ENCODE measurements at places on chromosomes 2 and 18.

GRCh38 chr18:69956057-69956456 lies 8.4 kb upstream of the CD226 start:
- DNase-seq = no peak

DNA sequence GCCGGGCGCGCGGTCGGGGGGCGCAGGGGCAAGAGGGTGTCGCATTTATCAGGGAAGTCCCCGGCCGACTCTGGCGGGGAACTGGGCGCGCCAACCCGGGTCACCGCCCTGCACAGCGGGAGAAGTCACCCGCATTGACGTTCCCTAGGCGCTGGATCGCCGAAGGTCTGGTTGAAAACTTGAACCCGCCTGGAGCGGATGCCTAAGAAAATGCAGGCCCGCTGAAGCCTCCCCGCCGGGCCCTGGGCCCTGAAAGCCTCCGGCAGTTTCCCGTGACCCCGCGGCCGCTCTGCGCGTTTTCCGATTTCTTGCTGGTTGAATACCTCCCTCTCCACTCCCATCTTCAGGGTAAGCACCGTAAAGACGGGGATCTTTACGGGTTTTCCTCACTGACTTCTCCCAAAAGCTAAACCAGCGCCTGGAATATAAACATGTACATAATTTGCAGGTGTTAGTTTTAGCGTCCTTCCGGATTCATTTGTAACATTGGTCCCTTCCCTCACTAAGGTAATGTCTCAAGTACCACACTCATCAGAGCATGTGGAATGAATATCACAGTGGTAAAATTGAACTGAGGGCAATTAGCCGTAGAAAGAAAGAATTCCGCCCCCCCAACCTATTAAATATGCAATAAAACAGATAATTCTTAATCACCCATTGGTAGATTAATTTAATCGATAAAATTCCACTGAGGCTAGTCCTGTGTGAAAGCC lies 675 bp upstream of the SPIRE1 start:
- peak; percentile 55 for DNase-seq

- peak; percentile 9 for DNase-seq
These were observed 31.8 kb downstream of the C1D start for GRCh38 chr2:68031043-68031442.

DNA sequence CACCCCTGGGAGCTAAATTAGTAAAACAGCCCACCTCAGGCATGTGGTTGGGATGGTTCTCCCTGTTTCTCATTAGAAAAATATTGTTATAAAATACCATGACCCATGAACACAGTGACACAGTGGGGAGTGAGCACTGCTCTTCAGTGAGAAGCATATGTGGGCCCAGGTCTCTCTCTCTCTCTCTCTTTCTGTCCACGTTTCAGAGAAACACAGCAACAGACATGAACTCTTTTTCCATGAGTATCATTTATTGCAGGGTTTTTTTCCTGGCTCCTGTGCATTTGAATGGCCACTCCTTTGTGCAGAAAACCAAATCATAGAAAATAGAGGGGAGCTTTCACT lies 41.2 kb downstream of the CYRIA start:
- DNase-seq = peak; percentile 56

GRCh38 chr18:31410716-31411483 lies 34.3 kb downstream of the DSG4 start:
- no peak for DNase-seq

- peak; percentile 65 for DNase-seq
These were observed 55.8 kb downstream of the TSN start for GRCh38 chr2:121810959-121811853.

DNA sequence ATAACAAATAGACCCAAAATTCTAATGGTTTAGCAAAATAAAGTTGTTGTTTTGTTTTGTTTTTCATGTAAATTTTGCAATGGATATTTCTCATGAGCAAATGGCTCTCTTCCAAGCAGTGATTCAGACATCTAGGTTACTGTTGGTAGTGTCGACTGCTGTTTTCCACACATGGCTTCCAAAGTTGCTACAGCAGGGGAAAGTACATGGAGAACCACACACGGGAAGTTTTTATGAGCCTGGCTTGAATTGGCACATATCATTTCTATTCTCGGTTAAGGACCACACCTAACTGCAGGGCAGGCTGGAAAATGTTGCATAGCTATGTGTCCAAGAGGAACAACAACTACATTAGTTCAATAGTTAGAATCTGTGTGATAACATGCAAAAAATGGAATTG lies 262.1 kb downstream of the GALNT13 start:
- DNase-seq = no peak

DNA sequence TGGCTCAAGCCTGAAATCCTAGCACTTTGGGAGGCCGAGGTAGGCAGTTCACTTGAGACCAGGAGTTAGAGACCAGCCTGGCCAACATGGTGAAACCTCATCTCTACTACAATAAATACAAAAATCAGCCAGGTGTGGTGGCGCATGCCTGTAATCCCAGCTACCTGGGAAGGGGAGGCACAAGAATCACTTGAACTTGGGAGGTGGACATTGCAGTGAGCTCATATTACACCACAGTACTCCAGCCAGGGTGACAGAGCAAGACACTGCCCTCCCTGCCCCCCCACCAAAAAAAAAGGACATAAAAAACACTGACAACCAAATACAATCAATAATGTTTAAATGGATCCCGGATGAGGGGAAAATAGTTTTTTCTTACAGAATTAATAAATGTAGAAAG lies 7.8 kb downstream of the TIA1 start:
- DNase-seq = no peak

DNA sequence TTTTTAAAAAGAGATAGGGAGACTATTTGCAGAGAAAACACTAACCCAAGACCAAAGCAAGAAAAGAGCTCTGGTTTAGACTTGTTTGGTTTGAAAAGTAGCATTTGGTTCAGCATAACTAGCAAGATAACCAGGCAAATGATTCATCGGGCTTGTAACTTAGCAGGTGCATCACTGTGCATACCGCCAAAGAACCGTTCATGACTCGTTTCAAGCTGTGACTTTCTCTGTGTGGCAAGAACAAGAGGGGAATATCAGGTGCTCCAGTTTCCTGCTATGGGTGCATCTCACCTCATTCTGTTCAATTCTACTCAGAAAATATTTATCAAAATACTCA lies 244.9 kb downstream of the ETAA1 start:
- DNase-seq = no peak

GRCh38 chr18:27865431-27865830 lies 311.5 kb downstream of the CDH2 start:
- no peak for DNase-seq

DNA sequence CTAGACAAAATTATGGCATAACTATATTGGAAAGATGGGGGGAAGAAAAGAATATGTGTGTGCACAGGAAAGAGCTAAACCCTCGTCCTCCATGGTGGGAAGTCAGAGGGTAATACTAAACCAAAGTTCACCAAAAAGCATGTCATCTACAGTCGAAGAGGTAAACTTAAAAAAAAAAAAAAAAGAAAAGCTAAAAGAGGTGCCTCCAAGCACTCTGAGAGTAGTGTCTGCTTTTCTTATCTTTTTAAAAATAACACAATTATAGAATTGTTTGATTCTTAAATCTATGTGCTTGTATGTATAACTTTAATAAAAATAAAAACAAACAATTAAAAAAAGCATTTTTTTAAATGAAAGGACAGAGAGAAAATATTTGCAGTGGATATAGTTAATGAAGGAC lies 77.3 kb upstream of the MYCN start:
- DNase-seq = no peak

DNA sequence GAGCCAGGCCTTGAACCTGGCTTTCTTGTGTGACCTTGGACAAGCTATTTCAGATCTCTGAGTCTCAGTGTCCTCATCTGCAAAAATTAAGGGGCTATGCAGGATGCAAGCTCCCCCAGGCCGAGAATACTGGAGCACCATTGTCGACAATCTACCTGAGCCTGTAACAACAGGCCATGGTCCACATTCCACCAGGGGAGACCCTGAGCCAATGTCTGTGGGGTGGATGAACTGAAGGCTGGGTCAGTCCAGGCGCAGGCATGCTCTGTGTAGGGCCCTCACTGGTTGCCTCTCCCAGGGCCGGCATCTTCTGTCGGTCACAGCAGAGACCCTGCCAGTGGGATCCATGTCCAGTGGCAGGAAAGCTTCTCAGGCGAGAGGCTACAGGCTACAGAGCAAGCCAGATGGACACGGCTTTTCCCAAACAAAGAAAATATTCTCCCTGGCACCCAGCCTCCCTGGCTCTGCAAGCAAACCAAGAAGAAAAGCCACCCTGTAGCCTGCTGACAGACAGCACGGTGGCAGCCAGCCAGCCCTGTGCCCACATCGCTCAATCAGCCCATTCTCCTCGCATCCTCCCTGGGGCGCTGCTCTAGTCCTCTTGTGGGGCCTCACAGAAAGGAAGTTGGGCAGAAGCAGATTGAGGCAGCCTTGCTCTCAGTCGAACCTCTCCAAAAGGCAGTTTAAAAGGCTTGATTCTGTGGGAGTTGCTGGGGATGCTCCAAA lies 48.7 kb upstream of the FZD7 start:
- no peak for DNase-seq

DNA sequence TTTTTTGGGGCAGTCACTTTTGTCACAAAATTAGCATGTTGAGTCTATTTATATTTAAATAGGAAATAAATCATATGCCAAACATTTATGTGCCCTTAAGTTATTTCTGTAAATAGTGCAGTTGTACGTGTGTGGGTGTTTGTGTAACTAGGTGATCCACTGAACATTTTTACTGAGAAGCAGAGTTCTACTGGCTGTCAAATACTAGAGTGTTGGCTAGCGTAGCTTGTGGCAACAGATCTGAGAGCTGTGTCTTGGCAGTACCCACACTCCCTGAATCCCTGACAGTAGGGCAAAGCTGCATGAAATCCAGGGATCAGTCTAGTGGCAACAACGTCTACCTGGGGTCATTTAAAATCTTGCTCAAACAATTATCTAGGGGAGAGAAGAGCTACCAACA lies 273.1 kb upstream of the SLC8A1 start:
- no peak for DNase-seq

DNA sequence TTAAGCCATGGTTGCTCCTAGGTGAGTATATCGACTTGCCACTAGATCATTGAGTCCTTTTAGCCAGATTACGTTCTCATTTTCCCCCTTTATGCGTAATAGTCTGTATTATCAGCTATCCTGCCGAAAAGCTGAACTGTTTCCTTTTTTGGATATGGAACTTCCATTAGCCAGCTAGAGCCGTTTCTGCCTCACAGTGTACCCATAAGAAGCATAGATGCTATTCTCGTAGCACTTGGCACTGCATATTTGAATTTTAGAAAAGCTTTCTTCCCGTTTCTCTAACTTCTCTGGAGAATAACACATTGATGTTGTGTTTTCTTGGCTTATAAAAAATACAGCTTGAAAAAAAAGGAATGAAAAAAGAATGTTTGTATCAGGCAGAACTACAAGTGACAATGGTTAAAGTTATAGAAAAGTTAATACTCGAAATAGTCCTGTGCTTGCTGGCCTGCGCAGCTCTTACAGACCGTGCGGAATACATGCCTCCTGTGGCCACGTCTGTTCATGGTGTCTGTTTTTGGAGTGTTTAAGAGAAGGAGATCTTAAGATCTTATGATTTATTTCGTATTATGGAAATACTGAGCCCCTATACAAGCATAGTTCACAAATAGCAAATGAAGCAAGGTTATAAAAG lies 710 bp downstream of the DUSP19 start:
- no peak for DNase-seq

DNA sequence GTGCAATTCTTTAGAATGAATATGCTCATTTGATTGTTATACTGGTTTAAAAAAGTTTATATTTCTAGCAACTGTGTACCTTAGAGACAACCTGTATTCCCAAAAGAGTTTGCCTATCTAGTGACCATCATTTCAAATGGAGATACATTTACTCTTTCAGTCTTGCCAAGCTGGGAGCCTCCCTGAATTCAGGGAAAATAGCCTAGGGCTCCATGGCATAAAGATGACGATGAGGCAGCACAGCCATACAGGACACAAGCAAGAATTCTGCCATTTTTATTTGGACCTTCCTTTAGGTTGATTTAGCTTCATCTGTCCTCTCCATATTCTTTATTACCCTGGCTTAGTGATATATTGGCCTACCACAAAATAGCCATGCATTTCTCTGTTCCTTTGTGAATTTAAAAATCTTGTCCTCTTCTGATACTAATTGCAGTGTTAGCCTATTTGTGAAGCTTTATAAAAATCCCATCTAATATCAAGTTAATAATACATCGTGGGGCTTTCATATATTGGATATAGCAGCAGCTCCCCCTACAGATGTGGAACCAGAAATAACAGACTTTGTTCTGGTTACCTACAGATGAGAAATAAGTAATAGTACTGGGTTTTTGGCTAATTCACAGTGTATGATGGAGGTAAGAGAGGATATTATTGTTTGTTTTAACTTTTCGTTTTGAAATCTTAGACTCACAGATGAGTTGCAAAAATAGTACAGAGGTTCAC lies 1661.9 kb upstream of the PIK3C3 start:
- no peak for DNase-seq

DNA sequence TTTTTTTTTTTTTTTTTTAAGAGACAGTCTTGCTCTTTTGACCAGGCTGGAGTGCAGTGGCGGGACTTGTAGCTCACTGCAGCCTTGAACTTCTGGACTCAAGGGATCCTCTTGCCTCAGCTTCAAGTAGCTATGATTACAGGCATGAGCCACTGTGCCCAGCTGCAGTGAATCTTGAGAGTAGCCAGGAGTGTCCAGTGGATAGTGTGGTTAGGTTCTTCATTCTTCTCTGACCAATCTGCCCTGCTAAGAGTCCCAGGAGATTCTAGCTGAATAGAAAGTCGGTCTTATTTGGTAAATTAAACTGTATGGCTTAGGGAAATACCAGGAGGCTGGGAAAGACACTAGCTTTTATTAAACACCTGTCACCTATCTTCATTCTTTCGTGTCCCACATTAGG lies 15.3 kb downstream of the USP39 start:
- DNase-seq = no peak

DNA sequence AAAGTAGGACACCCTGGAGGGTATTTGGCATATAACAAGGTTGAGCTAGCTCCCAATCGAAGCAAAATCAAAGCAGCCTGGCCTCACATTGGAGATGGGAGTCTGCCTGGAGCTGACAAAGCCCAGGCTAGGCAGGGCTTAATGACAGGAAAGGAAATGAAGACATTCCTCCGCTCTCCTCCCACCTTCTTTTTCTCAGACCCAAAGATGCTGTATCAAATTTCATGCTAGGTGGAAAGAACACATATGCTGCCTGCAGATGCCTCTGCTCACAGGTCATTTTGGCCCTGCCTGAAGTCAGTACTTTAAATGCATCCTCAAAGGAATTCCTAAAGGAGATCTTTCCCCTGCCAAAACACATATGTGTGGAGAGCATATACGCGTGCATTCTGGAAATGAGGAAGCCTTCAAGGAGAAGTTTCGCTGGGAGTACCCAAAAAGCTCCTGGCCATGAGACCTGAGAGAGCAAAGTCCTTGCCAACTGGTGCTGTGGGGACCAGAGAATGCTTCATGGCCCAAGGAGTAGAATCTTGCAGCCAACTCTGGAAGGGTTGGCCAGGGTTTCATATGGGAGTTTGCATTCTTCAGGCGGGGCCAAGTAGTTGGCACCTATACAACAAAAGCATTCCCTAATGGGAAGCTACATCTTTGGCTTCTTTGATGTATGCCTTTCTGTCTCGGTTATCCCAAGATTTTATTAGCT lies 88.0 kb downstream of the AQP4 start:
- peak; percentile 33 for DNase-seq

Measured in astrocyte of the spinal cord (primary cell).